ENCODE measurements at places on chromosomes 16 and 17. TPM values are rescaled to one million over a fixed set of nuclear protein-coding genes. Genes with fewer than 3 reads are reported as not detected.
A peak's percentile ranks its signal among the peaks of the same experiment; 100 is the strongest.

RTN4RL1 gene
- polyA plus RNA-seq = 1.8 TPM

SMURF2 gene
- polyA plus RNA-seq = 4.3 TPM

CLEC18B gene
- polyA plus RNA-seq = 0.36 TPM

RCVRN gene
- 0.23 TPM for polyA plus RNA-seq

ITGA3 gene
- 5.6 TPM for polyA plus RNA-seq

CALB2 gene
- 0.52 TPM for polyA plus RNA-seq

RPL23 gene
- 1,765 TPM for polyA plus RNA-seq

SSTR5 gene
- 0.03 TPM for polyA plus RNA-seq

ZNF205 gene
- 1.9 TPM for polyA plus RNA-seq

DNA sequence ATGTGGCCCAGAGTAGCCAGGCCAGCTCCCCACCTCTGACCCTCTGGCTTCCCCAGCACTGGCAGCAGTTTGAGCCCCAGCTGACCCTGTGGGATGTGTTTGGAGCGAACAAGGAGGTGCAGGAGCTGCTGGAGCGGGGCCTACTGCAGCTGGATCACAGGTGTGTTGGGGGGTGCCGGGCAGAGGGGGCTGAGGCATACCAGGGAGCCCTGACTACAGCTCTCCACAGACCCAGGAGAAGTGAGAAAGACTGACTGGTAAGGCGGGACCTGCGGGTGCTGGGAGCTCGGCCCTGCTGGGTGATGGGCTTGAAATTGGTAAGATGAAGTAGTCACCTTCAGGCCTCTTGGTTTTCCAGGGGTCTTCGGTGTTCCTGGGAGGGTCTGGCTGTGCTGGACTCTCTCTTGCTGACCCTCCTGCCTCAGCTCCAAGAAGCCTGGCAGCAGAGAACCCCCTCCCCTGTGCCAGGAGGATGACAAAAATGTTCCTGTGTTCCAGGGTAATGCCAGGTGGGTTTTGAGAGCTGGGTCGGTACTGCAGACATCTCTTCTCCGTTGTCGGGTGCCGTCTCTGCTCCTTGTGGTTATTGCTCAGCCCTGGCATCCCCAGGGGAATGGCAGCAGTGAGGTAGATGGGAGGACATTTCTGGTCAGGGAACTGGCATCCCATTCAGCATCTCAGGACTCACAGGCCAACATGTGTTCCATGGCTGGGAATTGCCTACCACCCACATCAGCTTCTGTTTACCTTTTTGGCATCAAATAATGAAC, 5.9 kb downstream of the RSAD1 start:
- H3K27ac ChIP-seq = no peak overlapping the region
- no peaks in the 10 kb centered on the region for H3K36me3 ChIP-seq
- H3K27me3 ChIP-seq = no peaks in the 10 kb centered on the region
- H3K4me1 ChIP-seq = peaks cover 35% of the 10 kb centered on the region

DNA sequence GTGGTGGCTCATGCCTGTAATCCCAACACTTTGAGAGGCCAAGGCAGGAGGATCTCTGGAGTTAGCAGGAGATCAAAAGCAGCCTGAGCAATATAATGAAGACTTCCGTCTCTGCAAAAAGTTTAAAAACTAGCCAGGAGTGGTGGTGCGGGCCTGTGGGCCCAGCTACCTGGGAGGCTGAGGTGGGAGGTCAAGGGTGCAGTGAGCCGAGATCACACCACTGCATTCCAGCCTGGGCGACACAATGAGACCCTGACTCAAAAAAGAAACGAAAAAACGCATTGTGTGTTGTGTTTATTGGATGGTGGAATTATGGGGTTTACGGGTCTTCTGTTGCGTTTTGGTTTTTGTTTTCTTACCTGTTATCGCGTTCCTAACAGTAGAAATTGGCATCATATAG, 863 bp upstream of the DDX19A start:
- H3K36me3 ChIP-seq = peaks cover 22% of the 10 kb centered on the region
- H3K27me3 ChIP-seq = no peaks in the 10 kb centered on the region
- peak overlapping the region; percentile 95 for H3K27ac ChIP-seq
- no peak for DNase-seq
- peak overlapping the region; percentile 78 for H3K4me3 ChIP-seq
- H3K4me1 ChIP-seq = peaks cover 22% of the 10 kb centered on the region

- peaks cover 28% of the 10 kb centered on the region for H3K36me3 ChIP-seq
- peak overlapping the region; percentile 43 for H3K4me3 ChIP-seq
- DNase-seq = no peak
- no peaks in the 10 kb centered on the region for H3K27me3 ChIP-seq
Observed at GRCh38 chr17:75475144-75475835, 18.9 kb downstream of the TMEM94 start.

DNA sequence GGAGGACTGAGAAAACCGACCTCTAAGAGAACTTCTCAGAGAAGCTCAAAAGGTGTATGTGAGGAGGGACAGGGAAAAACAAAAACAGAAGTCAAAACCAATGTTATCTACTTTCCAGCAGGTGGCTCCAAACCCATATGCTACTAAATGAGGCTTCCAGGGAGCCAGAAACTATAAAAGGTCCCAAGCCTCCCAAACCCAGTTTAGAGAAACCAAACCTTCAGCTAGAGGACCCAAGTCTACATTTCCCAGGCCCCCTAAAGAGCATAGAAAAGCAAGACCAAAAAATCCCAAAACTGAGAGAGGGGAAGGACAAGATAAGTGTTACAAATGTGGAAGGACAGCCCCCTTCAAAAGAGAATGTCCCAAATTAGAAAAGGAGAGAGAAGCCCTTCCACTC, 3.7 kb downstream of the HPR start:
- H3K4me3 ChIP-seq = no peak overlapping the region
- no peaks in the 10 kb centered on the region for H3K36me3 ChIP-seq
- no peak for DNase-seq
- H3K27ac ChIP-seq = no peak overlapping the region

- peaks cover 14% of the 10 kb centered on the region for H3K4me1 ChIP-seq
- peak overlapping the region; percentile 4 for H3K27ac ChIP-seq
- no peaks in the 10 kb centered on the region for H3K27me3 ChIP-seq
Observed at GRCh38 chr17:74493331-74493833, 26.9 kb downstream of the CD300A start.

DNA sequence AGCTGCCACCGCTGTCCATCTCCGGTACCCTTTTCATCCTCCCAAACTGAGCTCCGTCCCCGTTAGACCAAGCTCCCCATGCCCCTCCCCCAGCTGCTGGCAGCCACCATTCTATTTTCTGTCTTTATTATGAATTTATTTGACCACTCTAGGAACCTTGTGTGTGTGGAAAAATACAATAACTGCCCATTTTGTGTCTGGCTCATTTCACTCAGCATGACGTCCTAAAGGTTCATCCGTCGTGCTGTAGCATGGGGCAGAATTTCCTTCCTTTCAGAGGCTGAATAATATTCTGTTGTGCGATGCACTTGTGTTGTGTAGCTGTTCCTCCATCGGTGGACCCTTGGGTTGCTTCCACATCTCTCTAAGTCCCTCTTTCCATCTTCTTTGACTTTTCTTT, 263.1 kb downstream of the SEC14L1 start:
- no peaks in the 10 kb centered on the region for H3K27me3 ChIP-seq
- no peak overlapping the region for H3K4me3 ChIP-seq
- H3K4me1 ChIP-seq = peaks cover 42% of the 10 kb centered on the region

DNA sequence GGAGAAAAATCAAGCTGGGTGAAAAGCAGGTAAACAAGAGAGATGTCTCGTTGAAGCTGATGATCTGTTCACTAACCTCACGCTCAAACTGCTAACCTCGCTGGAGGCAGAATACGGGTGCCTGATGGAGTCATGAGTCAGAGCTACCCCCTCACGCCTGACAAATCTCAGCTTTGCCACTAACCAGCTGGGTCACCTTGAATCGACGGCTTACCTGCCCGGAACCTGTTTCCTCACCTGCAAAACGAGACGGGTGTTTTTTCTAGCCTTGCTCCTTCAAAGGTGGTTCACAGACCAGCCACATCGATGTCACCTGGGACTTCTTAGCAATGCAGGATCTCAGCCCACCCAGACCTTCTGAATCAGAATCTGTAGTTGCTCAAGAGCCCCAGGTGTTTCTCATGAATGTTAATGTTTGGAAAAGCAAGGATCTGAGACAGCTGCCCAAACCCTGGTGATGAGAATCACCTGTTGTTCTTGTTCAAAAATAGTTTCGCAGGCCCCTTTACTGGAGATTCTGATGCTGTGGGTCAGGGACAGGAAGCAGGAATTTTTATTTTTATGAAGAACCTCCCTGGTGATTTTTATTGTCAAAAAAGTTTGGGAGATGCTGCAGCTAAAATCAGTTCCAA, 56.9 kb downstream of the MARCHF10 start:
- H3K4me1 ChIP-seq = no peaks in the 10 kb centered on the region
- H3K27me3 ChIP-seq = no peaks in the 10 kb centered on the region
- DNase-seq = no peak
- H3K4me3 ChIP-seq = no peak overlapping the region

- DNase-seq = no peak
- peaks cover 21% of the 10 kb centered on the region for H3K36me3 ChIP-seq
- H3K27me3 ChIP-seq = no peaks in the 10 kb centered on the region
- H3K27ac ChIP-seq = no peak overlapping the region
- no peak overlapping the region for H3K4me3 ChIP-seq
- H3K4me1 ChIP-seq = no peaks in the 10 kb centered on the region
Observed at GRCh38 chr17:673200-673681, 41.4 kb downstream of the VPS53 start.

DNA sequence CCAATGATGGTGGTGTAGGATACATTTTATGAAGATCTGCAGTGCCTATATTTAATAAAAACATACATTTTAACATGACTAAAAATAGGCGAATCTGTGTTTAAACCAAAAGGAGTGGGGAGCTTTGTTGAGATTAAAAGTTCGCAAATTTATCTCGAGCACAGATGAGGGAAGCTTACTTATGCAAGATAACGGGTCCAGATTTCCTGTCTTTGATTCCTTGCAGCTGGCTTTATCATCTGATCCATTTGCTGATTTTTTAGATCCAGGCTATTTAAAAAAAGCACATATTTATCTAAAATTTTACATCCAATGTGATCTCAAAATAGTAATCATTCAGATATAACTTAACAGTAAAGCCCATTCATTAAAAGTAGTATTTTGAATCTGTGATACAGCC, 57.0 kb upstream of the INTS2 start:
- DNase-seq = no peak
- peaks cover 99% of the 10 kb centered on the region for H3K36me3 ChIP-seq
- H3K27me3 ChIP-seq = no peaks in the 10 kb centered on the region
- no peak overlapping the region for H3K4me3 ChIP-seq

DNA sequence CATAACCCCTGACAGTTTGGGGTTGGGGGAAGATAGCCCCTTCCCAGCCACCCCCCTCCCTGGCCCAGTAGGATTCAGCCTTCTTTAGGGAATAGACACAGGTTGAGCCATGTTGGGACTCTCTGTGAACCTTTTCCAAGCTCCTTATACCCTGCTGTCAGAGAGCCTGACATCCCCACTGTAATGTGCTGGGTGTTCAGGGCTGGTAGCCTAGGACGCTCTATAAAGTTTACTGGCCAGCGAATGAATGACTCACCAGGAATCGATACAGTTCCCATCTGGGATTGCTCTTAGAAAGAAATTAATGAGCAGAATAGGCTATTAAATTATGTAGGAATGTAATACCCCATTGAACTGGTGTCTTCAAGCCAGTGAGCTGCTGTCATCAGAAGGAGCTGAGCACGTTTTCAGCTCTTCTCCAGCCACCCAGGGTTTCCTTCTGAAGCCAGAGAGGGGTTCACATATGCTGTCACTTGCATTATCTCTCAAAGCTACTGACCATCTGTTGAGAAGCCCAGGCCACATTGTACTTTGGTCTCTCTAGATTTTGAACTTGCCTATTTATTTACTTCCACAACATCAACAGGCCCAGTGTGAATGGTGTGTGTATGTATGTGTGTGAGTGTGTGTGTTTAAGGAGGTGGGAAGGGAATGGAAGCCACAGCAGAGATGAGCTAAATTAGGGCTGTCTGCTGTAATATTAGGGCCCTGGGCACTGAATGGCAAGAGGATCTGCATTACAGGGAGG, 64.9 kb downstream of the SPACA3 start:
- H3K27me3 ChIP-seq = no peaks in the 10 kb centered on the region
- H3K27ac ChIP-seq = no peak overlapping the region
- DNase-seq = no peak
- no peaks in the 10 kb centered on the region for H3K36me3 ChIP-seq

DNA sequence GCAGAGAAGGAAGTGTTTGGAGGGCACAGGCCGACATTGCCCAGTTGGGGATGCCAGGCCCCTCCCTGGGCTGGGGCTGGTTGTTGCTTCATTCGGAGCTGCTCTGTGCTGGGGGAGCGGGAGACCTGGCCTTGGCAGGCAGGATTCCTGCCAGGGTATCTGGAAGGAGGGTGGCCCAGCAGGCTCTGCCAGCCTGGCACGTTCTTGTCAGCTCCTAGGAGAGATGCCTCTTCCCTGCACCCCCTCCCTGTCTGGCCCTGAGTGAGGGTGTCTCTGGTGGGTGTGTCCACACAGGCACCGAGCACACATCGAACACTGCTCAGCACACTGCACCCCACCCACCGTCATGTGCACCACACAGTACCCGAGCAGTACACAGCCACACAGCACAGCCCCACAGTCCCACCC, 35.2 kb downstream of the ARHGAP23 start:
- H3K36me3 ChIP-seq = peaks cover 64% of the 10 kb centered on the region
- no peaks in the 10 kb centered on the region for H3K27me3 ChIP-seq
- DNase-seq = no peak
- H3K4me3 ChIP-seq = no peak overlapping the region
- peak overlapping the region; percentile 91 for H3K27ac ChIP-seq
- peaks cover 45% of the 10 kb centered on the region for H3K4me1 ChIP-seq

DNA sequence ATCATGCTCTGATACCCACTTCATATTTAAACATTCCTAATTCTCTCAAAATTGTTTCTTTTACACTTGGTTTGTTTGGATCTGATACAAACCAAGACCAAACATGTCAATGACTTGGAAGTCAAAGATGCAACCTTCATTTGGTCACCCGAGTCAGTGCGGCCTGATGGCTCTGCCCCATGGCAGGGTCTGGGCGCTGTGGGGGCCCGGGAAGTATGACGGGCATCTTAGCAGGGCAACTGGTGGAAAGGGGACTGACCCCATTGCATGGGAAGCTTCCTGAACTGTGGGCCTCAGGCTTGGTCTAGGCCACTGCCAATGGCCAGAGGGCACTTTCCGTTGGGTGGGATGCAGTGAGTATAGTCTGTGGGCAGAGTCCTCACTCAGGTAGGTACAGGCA, 178.0 kb downstream of the KATNIP start:
- H3K36me3 ChIP-seq = no peaks in the 10 kb centered on the region
- no peaks in the 10 kb centered on the region for H3K27me3 ChIP-seq
- DNase-seq = no peak
- no peak overlapping the region for H3K4me3 ChIP-seq
- no peak overlapping the region for H3K27ac ChIP-seq
- no peaks in the 10 kb centered on the region for H3K4me1 ChIP-seq

Data from psoas muscle (tissue), 8 donors.